ENCODE measurements at places on chromosomes 4 and X. TPM values are rescaled to one million over a fixed set of nuclear protein-coding genes. Genes with fewer than 3 reads are reported as not detected.

STAP1 gene
- not detected for total RNA-seq

DNA sequence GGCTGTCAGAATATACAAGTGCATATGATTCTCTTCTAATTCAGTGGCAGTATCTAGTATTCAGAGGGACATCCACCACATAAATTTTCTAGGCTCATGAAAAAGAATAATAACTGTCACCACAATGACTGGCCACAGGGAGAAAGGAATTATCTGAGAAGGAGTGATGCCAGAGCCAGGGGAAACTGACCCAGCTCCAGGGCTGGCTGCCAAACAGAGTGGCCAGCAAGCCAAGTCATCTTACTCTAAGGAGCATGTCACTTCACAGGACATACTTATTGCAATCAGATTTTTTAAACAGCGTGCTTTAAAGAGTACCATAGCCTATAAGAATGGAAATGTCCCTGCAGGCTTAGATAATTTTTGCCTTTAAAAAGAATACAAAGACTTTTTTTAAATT, 5.8 kb upstream of the SEPTIN11 start:
- no peak for DNase-seq

- DNase-seq: no peak
Observed at GRCh38 chr4:75702919-75703411, 21.4 kb upstream of the USO1 start.

GRCh38 chr4:149218672-149219071, 597.0 kb downstream of the IQCM start:
- DNase-seq: no peak

DNA sequence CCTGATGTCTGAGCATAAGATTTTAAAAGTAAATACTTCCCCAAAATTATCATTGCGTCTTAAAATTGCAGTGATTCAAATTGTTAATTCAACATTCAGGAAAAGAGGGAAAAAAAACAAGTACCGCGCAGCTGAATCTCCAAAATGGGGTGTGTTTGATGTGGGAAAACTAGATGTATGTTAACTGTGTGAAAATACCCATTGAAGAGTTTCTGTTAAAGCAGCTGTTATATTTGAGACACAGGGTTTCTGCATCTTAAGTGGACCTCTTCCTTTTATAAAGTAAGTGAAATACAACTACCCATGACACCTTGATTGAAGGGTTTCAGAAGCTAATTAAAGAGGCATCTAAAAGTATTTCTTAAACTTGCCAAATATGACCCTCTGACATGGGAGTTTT, 1186.1 kb downstream of the NLGN4X start:
- no peak for DNase-seq
